HCEC 1CT (cell line): ENCODE measurements at places on chromosomes 1 and 21.
A peak's percentile ranks its signal among the peaks of the same experiment; 100 is the strongest.

GRCh38 chr1:46333300-46334029 is 7.1 kb upstream of the NSUN4 start:
- peak; percentile 32 for DNase-seq

- DNase-seq, result no peak
Measured at GRCh38 chr1:197649188-197649587, 126.1 kb downstream of the DENND1B start.

- no peak for DNase-seq
Measured at GRCh38 chr1:156958247-156958714, 37.8 kb downstream of the LRRC71 start.

DNA sequence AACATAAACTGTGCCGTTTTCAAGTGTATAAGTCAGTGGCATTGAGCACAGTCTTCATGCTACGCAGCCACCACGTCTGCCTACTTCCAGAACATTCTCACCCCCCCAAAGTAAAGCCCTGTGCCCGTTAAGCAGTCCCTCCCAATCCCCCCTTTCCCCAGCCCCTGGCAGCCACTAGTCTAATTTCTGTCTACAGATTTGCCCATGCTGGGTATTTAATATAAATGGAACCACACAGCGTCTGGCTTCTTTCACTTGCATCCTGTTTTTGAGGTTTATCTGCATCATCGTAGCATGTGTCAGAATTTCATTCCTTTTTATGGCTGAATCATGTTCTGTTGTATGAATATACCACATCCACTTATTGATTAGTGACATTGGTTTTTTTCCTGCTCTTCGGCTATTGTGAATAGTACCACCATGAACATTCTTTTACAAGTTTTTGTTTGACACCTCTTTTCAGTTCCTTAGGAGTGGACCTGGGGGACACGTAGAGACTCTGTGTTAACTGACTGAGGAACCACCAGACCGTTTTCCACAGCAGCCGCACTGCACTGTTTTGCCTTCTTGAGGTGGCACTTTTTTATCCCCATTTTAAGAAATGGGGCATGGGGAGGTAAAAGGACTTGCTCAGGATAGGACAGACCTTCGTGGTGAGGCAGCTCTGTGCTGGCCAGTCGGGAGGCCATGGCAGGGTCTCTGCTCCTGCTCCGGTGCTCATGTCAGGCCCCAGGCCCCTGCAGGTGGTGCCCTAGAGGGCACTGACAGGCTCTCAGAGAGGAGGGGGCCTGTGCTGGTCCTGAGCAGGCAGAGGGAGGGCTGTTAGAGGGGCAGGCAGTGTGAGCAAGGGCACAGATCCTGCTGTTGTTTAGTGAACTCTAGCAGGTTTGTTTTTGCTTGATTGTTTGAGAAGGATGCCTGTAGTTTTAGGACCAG is 123.8 kb downstream of the PCBP3 start:
- peak; percentile 6 for DNase-seq

- no peak for DNase-seq
Measured at GRCh38 chr1:83123019-83123418, 875.9 kb downstream of the TTLL7 start.

- no peak for DNase-seq
Measured at GRCh38 chr1:46820560-46821060, 21.8 kb downstream of the CYP4B1 start.

GRCh38 chr1:15249081-15249480 is 2.1 kb downstream of the FHAD1 start:
- DNase-seq, result no peak

GRCh38 chr1:206693592-206693991 is 8.9 kb downstream of the MAPKAPK2 start:
- DNase-seq, result no peak

- DNase-seq, result no peak
Measured at GRCh38 chr1:82491301-82492048, 690.7 kb downstream of the ADGRL2 start.

- DNase-seq, result no peak
Measured at GRCh38 chr21:38956856-38957571, 151.3 kb downstream of the ETS2 start.

DNA sequence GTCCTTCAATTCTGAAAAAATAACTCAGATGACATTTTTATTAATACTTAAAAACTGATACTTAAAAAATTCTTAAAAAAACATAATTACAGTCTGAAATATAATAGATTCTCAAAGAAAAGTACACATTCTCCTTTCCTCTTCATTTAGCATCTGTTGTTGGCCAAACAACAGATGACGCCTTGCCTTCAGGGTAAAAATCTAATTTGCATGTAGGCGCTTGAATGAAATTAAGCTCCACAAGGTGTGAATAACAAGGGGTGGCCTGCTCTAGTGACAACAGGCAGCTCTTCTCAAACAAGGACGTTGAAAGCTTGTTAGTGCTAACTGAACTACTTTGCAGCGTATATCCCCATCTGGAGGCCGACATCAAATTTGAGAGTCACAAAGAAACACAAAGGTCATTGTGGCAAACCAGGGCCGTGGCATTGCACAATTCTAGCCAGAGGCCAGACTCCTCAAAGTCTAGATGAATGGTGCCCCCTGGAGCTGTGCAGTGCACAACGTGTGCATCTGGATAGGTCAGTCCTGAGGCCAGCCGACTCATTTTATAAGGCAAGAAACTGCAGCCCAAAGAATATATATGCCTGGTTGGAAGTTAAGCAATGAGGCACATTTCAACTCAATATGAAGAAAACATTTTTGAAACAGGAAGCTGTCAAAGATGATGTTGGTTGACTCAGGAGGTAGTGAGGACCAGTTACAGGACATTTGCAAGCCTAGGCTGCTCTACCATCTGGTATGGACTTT is 459.2 kb upstream of the RUNX1 start:
- DNase-seq, result peak; percentile 92

DNA sequence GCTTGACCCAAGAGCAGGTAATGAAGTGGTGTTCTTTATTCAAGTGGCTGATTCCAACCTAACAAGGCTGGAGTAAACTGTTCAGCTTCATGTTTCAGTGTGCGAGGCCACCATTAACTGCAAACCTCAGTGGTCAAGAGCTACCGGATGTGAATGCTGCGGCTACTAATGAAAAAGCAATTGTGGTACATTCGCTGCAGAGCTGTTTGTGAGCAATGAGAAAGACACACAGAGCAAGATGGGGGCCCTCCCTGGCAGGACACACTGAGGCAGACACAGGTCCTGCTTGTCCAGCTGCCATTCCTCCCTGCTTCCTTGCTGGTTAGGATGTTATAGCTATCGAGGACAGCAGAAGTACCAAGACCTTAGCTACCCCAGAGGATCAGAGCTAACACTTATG is 26.1 kb downstream of the SYF2 start:
- no peak for DNase-seq

DNA sequence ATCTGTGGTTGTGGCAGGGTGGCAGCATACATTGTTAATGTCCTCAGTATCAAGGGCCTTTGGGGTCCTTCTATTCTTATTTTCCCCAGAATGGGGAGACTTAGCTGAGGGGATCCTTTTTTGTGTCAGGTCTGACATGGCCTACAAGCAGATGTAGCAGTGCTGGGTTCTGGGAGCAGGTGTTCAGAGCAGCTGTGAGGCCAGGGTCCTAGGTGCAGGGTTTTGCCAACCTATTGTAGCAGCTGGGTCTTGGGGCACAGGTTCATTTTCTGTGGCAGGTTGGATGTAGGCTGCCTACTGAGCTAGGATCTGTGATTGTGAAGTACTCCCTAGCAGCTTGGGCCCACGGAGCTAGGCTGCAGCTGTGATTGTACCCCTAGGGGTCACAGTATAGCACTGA is 60.1 kb downstream of the DIPK1A start:
- no peak for DNase-seq

DNA sequence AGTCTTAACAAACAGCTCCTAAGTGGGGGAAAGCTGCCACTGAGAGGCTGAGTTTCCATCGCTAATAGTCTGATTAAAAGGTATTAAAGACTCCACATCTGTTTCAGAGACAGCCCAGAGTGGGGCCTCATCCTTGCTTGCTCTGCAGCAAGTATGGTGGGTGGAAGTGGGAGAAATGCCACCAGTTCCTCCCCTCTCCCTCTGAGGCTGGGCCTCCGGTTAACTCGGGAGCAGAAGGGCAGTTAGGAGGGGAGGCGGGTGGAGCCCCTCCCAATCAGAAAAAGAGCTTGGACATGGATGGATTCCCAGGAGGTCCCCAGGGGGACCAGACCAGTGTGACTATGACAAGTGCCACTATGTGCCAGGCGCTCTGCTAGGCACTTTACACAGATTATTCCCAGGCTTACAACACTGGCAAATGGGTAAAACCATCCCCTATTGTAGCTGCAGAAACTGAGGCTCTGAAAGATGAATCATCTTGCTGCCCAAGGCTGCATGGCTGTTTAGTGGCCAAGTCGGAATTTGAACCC is 11.4 kb upstream of the ASCL5 start:
- no peak for DNase-seq

GRCh38 chr1:176950736-176951324 is 213.7 kb downstream of the ASTN1 start:
- DNase-seq, result no peak

DNA sequence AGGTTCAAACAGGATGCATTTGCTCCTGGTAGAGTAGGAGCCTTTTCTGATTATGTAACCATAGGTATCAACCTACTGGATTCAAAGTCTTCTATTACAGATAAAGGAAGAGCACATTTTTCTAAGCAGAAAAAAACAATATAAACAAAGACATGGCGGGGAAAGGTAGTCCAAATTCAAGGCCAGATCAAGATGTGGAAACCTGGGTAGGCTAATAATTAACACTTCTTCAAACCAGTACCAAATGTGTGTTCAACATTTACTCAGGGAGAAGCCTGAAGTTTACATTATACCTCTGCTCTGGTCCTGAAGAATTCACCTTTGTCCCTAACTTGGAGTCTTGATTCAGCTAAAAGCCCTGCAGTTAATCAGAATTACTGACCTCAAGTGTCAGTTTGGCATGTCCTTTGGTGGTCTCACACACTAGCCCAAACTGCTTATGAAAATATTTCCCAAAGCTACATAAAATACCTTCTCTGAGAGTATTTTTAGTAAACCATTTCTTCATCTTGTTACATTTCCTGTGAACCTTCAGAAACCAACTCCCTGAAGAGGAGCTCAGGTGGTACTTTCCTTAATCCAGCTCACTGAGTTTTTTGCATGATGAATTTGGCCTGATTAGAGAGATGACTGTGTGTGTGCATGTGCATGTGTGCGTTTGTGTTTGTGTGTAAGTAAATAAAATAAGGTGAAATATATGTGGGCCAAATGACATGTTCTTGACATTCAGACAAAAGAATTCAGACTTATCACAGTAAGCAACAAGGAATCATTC is 70.2 kb downstream of the TOR3A start:
- DNase-seq, result no peak

DNA sequence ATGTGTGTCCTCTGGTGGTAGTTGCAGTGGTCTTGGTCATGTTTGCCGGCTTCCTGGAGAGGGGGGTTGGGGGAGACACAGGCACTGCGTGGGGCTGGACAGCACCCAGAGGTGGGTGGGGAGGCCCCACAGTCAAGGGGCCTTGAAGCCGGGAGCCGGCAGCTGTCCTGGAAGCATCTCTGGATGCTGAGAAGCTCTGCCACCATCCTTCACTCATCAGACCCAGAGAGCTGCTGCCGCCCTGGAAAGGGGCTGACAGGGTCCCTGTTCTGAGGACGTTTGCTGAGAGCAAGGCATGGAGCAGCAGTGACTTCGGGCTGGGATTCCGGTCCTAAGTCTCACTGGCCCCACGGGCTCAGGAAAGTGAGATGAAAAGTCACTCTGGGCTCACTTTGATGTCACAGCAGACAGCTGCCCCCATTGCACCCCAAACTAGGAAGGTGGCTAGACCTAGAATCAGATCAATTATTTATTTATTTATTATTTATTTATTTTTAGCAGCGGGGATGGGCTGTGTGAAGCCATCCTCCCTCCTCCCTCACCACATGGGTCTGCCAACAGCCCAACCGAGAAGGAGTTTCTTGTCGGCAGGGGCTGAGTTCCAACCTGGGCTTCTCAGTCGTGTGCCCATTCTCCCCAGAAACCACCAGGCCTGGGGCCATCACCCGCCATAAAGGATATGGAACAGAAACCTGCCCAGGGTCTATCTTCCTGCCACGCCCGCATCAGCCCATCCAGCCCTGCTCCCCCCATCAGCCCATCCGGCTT is 547.4 kb downstream of the PTPRU start:
- no peak for DNase-seq

- no peak for DNase-seq
Measured at GRCh38 chr1:58805716-58806571, 22.1 kb upstream of the JUN start.

DNA sequence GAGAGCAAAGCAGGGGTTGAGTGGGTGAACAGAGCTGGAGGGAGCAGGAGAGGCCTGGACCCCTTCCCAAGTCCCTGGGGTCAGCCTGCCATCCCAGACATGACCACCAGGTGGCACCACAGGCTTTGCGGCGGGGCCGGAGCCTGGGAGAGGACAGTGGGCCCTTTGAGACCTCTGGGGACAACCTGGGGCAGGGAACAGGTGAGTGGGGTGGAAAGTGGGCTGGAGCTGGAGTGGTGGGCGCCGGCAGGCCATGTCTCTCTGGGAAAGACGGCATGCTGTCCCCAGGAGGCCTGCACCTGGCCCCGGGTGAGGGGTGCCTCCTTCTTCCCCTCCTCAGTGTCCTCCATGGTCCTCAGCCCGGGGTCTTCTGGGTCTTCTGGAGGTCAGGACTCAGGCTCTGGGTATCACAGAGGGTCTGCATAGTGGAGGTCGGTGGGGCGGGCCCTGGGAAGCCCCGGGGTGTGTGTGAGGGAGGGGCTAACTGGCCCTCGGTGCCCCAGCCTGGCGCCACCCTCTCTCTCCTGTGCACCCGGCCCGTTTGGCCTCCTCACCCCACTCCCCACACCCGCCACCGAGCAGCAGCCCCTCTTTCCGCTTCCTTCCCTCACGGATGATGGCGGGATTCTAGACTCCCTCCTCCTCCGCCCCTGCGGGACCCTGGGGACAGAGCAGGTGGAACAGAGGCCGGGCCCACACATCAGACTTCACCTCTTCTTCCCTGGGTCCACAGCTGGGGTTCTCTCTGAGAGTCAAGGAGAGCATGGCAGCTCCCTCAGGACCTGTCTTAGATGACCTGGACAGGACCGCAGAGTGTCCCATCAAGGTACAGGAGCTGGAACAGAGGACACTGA is 28.5 kb upstream of the PKP1 start:
- DNase-seq, result peak; percentile 13

DNA sequence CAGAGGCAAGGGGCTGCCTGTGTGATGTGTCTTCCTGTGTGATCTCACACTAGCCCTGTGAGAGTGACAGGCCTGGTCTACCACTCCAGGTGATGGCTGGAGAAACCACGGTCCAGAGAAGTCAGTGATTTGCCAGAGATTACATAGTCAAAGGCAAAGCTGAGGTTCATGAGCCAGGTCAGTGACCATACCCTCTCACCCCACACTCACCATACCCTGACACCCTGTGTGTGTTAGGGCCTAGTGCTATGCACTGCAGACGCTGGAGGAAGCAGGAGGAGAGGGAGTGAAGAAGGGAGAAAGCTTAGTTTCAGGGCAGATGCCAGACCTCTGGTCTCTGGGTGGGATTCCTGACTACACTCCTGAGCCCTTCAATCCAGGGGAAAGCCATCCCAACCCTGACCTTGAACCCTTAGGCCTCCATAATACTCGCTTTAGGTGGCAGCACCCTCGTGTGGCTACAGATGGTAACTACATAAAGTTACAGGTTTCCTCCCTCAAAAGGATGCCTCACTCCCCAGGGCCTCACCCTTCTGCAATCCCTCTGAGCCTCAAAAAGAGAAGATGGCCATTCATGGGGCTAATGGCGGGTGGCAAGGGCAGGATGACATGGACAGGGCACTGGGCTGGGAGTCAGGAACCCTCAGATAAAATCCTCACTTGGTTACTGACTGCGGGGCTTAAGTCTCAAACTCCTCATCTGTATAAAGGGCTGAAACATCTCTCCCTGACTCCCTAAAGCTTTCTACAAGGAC is 20.8 kb upstream of the SDC3 start:
- DNase-seq, result peak; percentile 54

- DNase-seq, result no peak
Measured at GRCh38 chr1:39940253-39940652, 14.7 kb upstream of the MFSD2A start.

- DNase-seq, result peak; percentile 20
Measured at GRCh38 chr1:183394435-183394834, 23.7 kb downstream of the NMNAT2 start.
